ENCODE measurements at places on chromosomes 3 and 15. TPM values are rescaled to one million over a fixed set of nuclear protein-coding genes. Genes with fewer than 3 reads are reported as not detected.

DNA sequence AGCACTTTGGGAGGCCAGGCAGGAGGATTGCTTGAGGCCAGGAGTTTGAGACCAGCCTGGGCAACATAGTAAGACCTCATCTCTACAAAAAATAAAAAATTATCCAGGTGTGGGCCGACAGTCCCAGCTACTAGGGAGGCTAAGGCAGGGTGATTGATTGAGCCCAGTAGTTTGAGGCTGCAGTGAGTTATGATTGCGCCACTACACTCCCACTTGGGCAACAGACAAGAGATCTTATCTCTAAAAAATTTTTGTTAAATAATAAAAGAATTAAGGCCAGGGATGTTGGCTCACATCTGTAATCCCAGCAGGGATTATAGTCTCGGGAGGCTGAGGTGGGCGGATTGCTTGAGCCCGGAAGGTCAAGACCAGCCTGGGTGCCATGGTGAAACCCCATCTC, 25.8 kb upstream of the NFKBIZ start:
- DNase-seq: no peak

DNA sequence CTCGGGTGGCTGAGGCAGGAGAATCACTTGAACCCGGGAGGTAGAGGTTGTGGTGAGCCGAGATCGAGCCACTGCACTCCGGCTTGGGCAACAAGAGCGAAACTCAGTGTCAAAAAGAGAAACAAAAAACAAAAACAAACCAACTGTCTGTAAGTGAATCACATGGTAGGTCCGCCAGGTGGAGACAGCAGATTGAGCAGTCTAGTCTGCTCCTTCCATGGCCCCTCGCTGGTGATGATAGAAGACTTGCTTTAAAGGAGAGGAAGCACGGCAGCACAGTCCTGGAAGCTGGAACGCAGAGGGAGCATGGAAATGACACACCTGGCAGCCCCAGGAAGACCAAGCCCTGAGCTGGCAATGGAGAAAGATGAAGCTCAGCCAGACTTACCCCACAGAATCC, 31.4 kb upstream of the MGLL start:
- no peak for DNase-seq

GRCh38 chr3:43259626-43260025, 26.7 kb upstream of the SNRK start:
- DNase-seq: no peak

Gene ABHD10
- total RNA-seq: 14.1 TPM

- DNase-seq: no peak
These were observed 56.5 kb upstream of the TMEM108 start for GRCh38 chr3:132981719-132982118.

GRCh38 chr3:125179143-125179883, 33.2 kb downstream of the SLC12A8 start:
- no peak for DNase-seq

Data from aorta (tissue), 5 donors.